Hindlimb muscle (tissue), 1 donor: ENCODE measurements at places on chromosomes 16 and 17.
A peak's percentile ranks its signal among the peaks of the same experiment; 100 is the strongest.

GRCh38 chr17:73335591-73336407, 24.0 kb upstream of the CDC42EP4 start:
- DNase-seq, result no peak

GRCh38 chr16:85554114-85554888, 58.8 kb upstream of the GSE1 start:
- DNase-seq, result peak; percentile 78

DNA sequence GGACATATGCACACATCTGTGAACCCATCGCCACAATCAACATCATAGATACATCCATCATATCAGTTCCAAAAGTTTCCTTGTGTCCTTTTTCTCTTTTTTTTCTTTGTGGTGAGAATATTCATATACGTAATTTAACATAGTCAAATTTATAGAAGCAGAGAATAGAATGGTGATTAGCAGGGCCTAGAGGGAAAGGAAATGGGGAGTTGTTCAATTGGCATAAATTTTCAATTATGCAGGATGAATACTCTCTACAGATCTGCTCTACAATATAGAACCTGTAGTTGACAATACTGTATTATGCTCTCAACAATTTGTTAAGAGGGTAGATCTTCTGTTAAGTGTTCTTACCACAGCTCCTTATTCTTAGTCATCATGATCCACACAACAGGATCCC, 413.2 kb downstream of the SHISA9 start:
- DNase-seq, result no peak

- no peak for DNase-seq
These were observed 85.3 kb downstream of the ENGASE start for GRCh38 chr17:79159926-79160325.

DNA sequence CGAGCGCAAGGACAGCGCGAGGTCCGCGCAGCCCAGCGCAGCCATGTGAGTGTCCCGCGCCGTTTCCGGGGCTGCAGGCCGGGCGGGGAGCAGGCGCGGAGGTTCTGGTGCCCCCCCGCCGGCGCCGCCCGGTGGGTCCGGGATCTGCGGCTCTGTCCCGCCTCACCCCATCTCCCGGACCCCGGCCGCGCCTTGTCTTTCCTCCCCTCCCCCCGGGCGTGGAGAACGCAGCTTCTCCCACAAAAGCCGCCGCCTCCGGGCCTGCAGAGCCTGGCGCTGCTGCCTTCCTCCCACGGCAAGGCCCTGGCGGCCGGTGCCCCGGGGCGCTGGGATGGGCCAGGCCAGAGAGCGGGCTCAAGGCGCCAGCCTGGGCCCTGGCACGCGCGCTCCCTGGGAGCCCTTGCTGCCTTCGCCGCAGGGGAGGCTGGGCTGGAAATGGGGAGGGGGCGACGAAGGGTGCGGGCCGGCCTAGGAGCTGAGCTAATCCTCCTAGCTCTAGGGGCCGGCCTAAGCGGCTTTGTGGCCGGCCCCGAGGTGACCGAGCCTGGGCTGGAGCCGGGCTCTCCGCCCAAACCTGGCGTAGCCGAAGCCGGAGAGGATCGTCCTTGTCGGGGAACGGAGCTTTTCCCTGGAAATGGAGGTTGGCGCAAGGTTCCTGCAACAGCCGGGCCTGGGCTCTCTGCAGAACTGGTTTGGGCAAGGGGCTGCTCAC, 397 bp downstream of the RIPOR1 start:
- DNase-seq, result no peak

DNA sequence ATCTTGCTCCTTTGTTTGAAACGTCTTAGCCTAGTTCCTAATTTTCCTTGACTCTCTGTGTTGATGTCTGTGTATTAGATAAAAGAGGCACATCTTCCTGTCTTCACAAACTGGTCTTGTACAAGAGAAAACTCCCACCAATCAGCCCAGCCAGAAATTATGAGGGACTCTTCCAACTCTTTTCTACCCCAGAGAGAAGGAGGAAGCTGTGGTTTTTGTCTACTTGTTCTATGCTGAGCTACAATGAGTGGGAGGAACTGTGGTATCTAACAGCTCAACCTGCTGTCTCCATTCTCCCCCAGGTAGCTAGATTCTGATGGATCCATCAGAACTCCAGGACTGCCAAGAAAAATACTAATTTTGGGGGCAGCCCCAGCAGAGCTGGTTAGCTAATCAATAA, 392.5 kb downstream of the HS3ST3B1 start:
- DNase-seq, result no peak

DNA sequence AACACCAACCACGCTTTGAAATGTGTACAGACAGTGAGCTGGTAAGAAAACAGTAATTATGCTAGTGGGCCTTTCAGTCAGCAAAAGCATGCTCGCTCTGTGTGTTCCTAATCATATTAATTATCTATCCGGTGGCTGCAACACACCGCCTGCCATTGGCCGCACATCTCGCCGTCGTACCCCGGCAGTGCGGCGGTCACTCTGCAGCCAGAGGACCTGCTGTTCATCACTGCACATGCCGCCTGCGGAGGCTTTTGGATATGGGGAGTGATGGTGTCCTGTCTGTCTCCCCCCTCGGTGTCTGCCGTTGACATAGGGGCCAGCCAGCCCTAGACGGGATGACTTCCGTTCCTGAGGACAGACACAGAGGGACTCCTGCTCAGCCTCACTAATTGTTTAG, 68.5 kb downstream of the RPA1 start:
- no peak for DNase-seq

DNA sequence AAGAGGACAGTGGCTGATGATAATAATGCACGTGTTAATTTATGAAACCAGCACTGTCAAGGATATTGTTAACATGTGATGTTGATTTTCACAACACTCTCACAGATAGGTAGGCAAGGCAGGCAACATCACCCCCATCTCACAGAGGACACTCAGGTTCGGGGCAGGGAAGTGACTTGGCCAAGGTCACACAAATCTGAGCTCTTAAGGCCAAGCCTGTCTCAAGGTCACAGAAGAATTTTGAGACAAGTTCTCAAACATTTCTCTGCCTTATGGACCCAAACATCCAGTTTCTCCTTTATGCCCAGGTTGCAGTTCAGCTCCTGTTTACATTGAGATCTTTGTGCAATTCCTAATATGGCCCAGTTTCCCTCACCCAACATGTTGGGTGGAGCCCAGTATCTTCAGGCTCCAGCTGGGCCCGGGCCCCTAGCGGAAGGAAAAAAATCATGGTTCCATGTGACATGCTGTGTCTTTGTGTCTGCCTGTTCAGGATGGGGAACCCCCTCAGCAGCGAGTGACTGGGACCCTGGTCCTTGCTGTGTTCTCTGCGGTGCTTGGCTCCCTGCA, 1.3 kb downstream of the SLC2A4 start:
- no peak for DNase-seq

GRCh38 chr17:79792984-79793923, 3.6 kb downstream of the CBX8 start:
- no peak for DNase-seq

- no peak for DNase-seq
These were observed 21.2 kb downstream of the USP36 start for GRCh38 chr17:78819402-78819801.

DNA sequence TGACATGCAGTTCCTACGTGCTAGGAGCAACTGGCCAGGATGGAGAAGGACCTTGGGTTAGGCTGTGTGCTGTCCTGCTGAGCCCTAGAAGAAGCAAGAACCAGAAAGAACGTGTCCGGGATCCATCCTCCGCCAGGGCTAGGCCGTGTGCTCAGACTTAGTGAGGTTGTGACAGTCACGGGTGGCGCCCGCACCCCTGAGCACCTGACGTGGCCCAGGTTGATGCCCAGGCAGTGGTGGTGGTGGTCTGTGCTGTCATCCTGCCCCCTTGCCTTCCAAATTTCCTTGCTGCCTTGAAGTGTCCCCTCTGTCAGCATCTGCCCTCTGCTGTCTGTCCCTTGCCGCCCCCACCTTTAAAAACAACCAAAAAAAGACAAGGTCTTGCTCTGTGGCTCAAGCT, 4.2 kb upstream of the GSE1 start:
- no peak for DNase-seq

GRCh38 chr16:81774348-81774747, 4.7 kb upstream of the PLCG2 start:
- no peak for DNase-seq

- DNase-seq, result no peak
These were observed 5.1 kb downstream of the CLCN7 start for GRCh38 chr16:1469693-1470201.

- no peak for DNase-seq
These were observed 43.7 kb upstream of the ERN1 start for GRCh38 chr17:64173646-64174045.

DNA sequence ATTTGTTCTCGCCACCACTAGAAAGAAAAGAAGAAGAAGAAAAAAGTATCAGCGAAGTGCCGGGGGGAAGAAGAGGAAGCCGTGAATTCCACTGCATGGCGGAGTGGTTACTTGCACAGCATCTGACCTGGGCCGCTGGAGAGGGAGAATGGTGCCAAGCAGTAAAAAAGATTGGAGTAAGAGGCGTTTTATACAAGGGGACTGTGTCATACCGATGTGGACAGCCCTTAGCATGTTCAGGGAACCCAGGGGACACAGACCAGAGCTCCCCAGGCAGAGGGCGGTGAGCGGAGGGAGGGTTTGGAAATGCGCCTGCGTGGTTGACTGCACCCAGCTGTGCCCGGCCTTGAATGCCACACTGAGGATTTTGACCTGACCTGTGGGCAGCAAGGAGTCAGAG, 52.8 kb downstream of the PLXDC1 start:
- DNase-seq, result no peak

DNA sequence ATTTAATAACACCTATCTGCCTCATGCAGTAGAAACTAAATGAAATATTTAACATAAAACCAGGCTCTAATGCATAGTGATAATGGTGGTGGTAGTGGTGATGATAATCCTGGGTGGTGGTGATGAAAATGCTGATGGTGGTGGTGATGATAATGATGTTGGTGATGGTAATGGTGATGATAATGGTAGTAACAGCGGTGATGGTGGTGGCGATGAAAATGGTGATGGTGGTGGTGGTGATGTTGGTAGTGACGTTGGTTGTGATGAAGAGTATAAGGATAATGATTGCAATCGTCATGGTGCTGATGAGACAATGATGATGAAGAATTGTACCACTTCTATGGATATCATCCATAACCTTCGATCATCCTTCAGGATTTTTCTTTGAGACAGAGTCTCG, 173.7 kb upstream of the CDH11 start:
- DNase-seq, result no peak

GRCh38 chr17:28029044-28029443, 13.4 kb upstream of the NLK start:
- no peak for DNase-seq

DNA sequence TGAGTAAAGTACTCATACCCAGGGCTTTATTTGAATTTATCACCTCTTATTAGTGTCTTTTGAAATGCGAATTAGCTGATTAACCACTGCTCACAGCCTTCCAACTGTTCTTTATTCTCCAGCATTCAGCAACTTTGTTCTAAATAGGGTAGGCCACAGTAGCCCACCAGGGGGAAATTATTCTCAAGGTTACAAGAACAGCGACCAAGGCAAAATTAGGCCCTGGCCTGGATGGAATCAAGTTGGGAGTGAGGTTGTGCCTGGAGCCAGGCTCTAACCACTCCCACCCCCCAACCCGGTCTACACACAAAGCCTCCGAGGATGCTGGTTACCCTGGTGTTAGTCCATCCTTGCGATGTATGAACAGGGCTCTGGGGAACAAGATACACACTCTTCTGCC, 245.5 kb downstream of the STX8 start:
- DNase-seq, result no peak

DNA sequence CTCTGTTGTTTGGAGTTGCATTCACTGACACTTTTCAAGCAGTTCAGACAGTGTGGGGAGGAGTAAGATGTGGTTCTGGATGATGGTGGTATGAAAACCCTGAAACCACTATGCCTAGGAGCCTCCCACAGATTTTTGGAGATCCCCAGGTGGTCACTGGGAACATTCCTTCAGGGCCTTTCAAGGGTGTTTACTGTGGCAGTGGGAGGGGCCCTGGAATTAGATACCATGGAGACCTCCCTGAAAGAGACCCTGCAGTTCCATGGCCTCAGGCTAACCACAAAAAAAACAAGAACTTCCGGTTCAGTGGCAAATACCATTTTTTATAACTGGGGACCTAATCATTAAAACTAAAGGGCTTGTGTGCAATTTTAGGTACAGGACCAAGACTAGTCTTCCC, 79.9 kb downstream of the TMEM100 start:
- DNase-seq, result no peak

GRCh38 chr17:74981979-74982662, 5.3 kb upstream of the CDR2L start:
- DNase-seq, result peak; percentile 72

- no peak for DNase-seq
These were observed 89.4 kb downstream of the CFDP1 start for GRCh38 chr16:75343941-75344340.

- DNase-seq, result no peak
These were observed 1373.3 kb upstream of the GOT2 start for GRCh38 chr16:60107437-60107836.

GRCh38 chr17:49977463-49978389, 8.7 kb downstream of the DLX4 start:
- no peak for DNase-seq

- DNase-seq, result no peak
These were observed 118.8 kb upstream of the METRNL start for GRCh38 chr17:82960419-82961271.

DNA sequence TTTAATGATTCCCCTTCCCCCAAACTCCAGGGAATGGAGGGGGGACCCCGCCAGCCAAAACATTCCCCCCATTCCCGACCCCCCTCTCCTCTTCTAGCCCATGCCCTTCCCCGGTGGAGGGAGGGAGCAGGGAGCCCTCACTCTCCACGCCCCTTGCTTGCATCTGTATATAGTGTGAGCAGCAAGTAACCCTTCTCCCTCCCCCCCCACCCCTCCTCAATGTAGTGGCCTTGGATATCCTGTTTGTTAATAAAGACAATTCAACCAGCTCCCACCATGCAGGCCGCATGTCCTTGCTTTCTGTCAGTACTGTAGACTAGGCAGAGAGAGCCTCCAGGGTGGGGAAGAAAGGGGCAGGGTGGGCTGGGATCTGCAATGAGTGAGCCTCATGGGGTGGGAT, 1.6 kb upstream of the C17orf107 start:
- DNase-seq, result no peak

DNA sequence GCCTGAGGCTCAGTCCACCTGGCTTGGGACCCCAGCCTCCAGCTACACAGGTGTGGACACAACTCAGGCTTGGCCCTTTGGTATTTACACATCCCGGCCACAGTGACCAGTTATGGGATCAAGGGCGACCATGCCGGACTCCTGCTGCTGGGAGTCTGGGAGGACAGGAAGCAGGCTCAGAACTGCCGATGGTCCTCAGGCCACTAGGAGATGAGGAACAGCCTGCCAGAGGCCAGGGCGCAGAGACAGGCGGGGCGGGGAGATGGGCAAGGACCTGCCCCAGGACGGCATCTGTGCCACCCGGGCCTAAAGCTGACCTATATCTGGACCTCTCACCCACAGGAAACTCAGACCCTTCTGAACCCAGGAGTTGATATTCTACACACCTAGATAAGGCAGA, 12.5 kb downstream of the NXN start:
- DNase-seq, result no peak

DNA sequence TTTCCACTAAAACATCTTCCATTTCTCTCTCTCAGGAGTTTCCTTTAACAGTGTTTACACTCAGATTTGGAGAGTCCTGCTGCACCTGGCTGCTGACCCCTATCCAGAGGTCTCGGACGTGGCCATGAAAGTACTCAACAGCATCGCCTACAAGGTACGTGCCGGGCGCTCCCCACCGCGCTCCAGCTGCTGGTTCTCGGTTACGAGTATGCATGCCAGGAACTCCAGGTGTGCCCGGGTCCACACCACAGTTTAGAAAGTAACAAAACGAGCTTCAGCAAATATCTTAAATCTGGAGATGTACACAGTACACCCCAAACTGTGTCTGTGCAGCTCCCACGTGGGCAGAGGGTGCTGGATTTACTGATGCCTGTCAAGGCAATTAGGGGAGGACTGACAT, 82.9 kb upstream of the CHMP6 start:
- DNase-seq, result no peak
